MCF 10A (cell line): ENCODE measurements at places on chromosomes 5 and 9. TPM values are rescaled to one million over a fixed set of nuclear protein-coding genes. Genes with fewer than 3 reads are reported as not detected.

DNA sequence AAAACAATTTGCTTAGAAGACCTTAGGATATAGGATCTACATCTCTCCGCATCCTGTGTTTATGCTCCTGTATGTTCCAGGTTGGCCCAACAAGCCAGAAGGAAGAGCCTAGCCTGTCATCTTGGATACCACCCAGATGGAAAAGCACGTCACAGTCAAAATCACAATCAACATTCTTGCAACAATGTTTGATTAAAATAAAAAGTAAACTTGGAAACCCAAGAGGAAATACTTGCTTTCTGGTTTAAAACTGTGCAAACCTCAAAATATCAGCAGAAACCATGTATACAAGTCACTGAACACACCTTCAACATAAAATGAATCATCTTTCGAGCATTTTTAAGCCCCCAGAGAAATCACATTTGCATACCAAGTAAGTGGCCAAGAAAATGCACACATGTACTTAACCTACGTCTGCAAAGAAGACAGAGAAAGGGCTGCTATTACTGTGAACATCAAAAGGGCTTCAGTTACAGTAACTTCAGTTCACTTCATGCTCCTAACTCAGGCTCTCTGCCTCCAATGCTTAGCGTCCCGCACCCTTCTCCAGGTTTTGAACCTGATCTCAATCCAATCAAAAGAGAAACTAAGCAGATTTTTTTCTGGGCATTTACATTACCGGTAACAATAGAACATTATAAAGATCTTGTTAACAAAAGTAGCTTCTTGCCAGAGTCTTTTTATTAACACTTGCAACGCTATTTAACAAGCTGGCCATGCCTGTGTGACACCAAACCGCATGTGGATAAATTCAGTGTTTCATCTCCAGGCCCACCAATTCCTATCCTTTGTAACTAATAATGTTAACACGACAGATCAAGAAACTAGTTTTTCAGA, 1.3 kb downstream of the ENC1 start:
- peak overlapping the region; percentile 87 for H3K4me3 ChIP-seq
- no peaks in the 10 kb centered on the region for H3K27me3 ChIP-seq
- H3K4me1 ChIP-seq: peaks cover 48% of the 10 kb centered on the region
- peaks cover 15% of the 10 kb centered on the region for H3K36me3 ChIP-seq

- no peak overlapping the region for H3K4me3 ChIP-seq
- no peaks in the 10 kb centered on the region for H3K27me3 ChIP-seq
- DNase-seq: peak; percentile 49
- H3K27ac ChIP-seq: no peak overlapping the region
These were observed 194.4 kb downstream of the TAF11L14 start for GRCh38 chr5:17828681-17829080.

- H3K27ac ChIP-seq: no peak overlapping the region
- H3K4me1 ChIP-seq: peaks cover 22% of the 10 kb centered on the region
- H3K27me3 ChIP-seq: no peaks in the 10 kb centered on the region
- DNase-seq: no peak
These were observed 13.5 kb upstream of the NDFIP1 start for GRCh38 chr5:142095035-142095434.

- H3K36me3 ChIP-seq: peaks cover 5% of the 10 kb centered on the region
- DNase-seq: peak; percentile 44
- no peak overlapping the region for H3K4me3 ChIP-seq
- H3K27me3 ChIP-seq: peaks cover 22% of the 10 kb centered on the region
- H3K27ac ChIP-seq: no peak overlapping the region
These were observed 56.7 kb upstream of the RAD23B start for GRCh38 chr9:107226421-107226820.

DNA sequence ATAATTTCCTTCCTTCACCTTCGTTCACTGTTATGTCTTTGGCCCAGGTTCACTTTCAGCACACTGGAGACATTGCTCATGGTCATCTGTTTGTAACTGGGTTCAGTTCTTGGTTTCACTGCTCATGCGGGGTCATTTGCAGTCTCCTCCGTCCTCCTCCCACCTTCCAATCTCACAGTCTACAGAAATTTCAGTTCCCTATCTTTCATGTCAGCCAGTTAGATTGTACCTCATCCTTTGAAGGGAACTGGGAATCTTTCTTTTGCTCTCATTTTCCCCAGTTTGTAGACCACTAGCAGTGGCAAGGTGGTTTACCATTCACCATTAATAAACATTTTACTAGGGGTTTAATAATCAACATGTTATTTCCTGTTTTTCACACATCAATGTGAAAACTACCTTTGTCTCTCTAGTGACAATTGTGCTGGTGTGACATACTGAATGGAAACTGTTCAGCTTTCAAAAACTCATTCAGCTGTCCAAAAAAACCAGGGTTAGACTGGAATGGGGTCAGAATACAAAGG, 100.9 kb upstream of the IL6ST start:
- no peaks in the 10 kb centered on the region for H3K27me3 ChIP-seq
- H3K27ac ChIP-seq: no peak overlapping the region
- peaks cover 19% of the 10 kb centered on the region for H3K4me1 ChIP-seq
- H3K36me3 ChIP-seq: no peaks in the 10 kb centered on the region

- H3K4me3 ChIP-seq: no peak overlapping the region
- H3K4me1 ChIP-seq: no peaks in the 10 kb centered on the region
- H3K36me3 ChIP-seq: no peaks in the 10 kb centered on the region
- H3K27ac ChIP-seq: no peak overlapping the region
- H3K27me3 ChIP-seq: no peaks in the 10 kb centered on the region
- peak; percentile 73 for DNase-seq
These were observed 45.9 kb upstream of the APC start for GRCh38 chr5:112691758-112692157.

DNA sequence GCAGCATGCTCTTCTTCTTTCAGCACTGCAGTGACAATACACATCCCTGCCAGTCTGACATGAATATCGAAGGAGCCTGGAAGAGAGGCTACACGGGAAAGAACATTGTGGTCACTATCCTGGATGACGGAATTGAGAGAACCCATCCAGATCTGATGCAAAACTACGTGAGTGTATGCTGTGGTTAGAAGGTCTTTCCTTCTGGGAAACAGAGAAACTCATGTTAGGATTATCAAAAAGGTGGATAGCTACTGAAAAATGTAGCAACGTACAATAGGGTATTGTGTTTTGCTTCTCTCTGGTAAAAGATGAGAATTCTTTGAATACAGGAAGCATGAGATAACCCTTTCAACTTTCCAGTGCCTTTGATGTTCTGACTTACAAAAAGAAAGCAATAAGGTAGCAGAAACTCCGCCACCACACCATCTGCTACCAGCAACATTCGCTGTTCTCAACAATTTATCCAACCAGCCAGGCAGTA, 133.3 kb downstream of the PCSK5 start:
- H3K36me3 ChIP-seq: no peaks in the 10 kb centered on the region
- no peak for DNase-seq
- no peaks in the 10 kb centered on the region for H3K4me1 ChIP-seq
- H3K4me3 ChIP-seq: no peak overlapping the region
- H3K27ac ChIP-seq: no peak overlapping the region

OSMR gene
- total RNA-seq: 86.1 and 89.1 TPM in 2 replicates

SPRY4 gene
- total RNA-seq: 34.5 and 41.9 TPM in 2 replicates

ZNF474 gene
- 0.25 and 0.56 TPM in 2 replicates for total RNA-seq

ZNF883 gene
- 0.51 and 0.59 TPM in 2 replicates for total RNA-seq
